Activated T-helper 2 cell treated with anti-CD3 and anti-CD28 coated beads, Interferon-gamma antibody, Interleukin-2, Interleukin-4, amounts not matched to agents 10 μg/mL and 5 μg/mL and 100 μg/mL, durations not matched to agents 14 hours and 24 hours and 36 hours (primary cell): ENCODE measurements at places on chromosomes 7 and 10. TPM values are rescaled to one million over a fixed set of nuclear protein-coding genes. Genes with fewer than 3 reads are reported as not detected.

GRCh38 chr10:103350517-103351260 lies at the start of gene PCGF6:
Gene PCGF6, minus strand, starts transcription at chr10:103351140. Its CDS starts 74 bp downstream, at chr10:103351066.
- peak; percentile 70 for DNase-seq

DNA sequence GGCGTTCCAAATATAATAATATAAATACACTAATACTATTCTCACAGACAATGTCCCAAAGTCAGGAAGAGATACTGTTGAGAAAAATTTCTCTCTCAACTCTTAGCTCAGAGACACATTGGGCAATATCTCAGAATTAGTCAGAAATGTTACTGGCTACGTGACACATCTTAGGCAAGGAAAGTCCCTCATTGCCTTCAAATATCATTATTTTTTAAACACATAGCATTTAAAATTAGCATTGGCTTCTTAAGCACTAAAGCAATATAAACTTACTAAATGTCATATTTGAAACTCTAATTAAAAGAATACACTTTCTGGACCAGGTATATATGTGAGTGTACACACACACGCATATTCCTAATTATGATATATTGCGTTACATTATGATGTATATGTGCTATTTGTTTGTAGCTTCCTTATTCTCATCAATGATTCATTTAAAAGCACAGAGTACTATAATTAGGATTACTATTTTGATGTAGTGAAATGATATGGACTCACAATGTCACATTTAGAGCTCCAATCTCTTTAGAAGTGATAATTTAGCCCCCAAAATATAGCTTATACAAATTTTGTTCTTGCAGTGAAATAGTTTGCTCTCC lies 255.8 kb downstream of the TWIST1 start:
- no peak for DNase-seq

FAM13C gene
- total RNA-seq: not detected in 2 replicates

LRIT1 gene
- not detected in 2 replicates for total RNA-seq
